ENCODE measurements at places on chromosomes 3 and 15.

DNA sequence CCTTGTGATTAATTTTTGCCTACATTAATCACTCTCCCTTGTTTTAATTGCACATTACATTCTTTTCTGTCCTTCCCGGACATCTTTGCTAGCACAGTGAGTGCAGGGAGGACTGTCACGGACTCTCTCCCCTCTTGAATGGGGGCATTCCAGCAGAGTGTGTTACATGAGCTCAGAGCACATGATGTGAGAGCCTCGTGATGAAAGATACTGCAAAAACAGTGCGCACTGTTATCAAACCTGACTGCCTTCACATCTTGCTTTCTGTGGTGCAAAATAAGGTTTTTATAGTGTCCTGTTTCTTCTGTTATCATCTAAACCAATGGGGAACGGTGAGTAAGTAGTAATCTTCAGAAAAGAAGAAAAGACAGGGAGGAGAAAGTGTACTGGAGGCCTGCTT, 167.5 kb downstream of the PGPEP1L start:
- no peak for DNase-seq

DNA sequence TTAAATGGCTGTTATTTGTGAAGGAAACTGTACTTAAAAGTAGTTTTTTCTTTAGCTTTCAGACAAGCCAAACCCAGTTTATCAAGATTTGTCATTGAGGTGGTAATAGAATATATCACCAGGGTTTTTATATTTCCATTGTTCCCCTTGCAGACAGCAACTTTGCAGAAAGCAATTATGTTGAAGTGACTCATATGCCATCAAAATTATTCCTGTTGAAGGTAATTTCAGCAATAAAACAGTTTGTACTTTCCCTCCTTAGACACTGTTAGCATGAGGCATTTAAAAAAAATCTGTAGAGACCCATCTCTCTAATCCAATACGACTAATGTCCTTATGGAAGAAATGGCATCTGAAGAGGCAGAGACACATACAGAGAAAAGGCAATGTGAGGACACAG, 219.0 kb downstream of the NFKBIZ start:
- no peak for DNase-seq

- no peak for DNase-seq
Measured at GRCh38 chr3:161540594-161540993, 44.0 kb downstream of the OTOL1 start.

DNA sequence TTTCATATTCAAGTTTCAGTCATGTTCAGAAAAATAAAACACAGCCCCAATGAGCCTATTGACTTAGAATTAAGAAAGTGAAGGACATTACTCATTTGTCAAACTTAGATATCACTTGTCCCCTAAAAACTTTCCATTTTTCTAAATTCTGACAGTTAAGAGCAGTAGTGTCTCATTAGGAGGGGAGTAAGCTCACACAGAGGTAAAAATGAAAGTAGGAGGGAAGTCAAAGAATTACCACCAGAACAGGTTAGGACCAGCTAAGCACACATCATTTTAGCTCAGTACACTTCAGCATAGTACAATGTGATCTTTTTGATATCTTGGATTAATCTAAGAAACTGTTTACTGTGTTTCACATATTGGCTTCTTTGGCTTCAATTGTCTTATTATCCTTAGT, 64.3 kb downstream of the OSTN start:
- no peak for DNase-seq

Measured in Caki2 (cell line).